Omental fat pad (tissue), 4 donors: ENCODE measurements at places on chromosomes 3 and 15.

DNA sequence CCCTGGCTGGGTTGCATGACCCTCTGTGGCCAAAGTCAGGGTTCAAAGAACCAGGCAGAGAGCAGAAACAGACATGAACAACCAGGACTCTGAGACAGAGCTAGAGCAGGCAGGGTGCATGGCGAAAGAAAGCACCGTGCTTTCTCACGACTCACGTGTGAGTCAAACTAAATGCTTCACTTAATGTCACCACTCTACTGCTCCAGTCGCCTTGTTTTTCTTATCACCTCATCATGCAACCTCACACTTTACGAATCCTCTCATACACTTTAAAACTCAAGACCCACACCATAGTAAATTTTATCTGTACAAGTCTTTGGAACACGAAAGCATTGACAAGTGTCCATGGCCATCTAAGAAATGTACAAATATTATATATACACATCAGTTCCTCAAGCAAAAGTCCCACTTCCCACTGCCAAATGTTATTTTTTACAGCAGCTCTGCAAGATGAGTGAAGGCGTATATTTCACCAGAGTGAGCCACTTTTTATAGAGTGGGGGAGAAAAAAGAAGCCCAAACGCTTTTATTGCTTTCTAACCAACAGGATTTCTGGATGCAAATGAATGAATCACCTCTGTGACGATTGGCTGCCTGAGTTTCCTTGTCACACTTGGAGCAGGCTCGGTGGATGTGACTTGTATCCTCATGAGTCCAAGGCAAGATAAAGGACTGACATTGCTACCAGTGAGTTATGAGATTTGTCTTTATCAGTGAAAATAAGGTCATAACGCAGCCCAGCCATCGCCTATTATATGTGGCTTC, 16.0 kb upstream of the MEGF11 start:
- no peak for DNase-seq

DNA sequence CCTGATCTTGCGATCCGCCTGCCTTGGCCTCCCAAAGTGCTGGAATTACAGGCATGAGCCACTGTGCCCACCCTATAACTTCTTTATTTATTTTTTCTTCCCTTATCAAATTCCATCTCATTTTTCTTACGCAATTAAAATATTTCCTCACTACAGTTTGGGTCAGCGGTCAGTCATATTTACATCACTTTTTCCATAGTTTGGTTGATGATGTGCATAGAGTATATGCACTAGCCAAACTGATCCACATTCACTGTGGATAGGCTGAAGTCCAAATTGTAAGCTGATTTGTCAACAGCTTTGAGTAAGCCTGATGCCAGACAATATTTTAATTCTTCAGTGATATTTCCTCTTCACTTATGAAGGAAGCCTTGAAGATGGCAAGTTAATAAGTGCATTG, 256.3 kb downstream of the TIGIT start:
- DNase-seq = no peak

GRCh38 chr3:157109267-157110141, 50.4 kb downstream of the CCNL1 start:
- DNase-seq = no peak

DNA sequence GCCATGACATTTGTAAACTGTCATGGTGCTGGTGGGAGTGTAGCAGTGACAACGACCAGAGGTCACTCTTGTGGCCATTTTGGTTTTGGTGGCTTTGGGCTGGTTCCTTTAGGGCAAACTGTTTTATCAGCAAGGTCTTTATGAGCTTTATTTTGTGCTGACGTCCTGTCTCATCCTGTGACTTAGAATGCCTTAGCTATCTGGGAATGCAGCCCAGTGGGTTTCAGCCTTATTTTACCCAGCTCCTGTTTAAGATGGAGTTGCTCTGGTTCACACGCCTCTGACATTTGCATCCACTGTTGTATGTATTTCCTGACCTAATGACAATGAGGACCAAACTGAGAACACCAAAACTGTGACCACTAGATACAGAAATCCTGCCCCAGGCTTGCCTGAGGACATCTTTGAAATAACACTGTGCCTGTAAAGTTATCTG, 37.6 kb downstream of the RAB8B start:
- no peak for DNase-seq

DNA sequence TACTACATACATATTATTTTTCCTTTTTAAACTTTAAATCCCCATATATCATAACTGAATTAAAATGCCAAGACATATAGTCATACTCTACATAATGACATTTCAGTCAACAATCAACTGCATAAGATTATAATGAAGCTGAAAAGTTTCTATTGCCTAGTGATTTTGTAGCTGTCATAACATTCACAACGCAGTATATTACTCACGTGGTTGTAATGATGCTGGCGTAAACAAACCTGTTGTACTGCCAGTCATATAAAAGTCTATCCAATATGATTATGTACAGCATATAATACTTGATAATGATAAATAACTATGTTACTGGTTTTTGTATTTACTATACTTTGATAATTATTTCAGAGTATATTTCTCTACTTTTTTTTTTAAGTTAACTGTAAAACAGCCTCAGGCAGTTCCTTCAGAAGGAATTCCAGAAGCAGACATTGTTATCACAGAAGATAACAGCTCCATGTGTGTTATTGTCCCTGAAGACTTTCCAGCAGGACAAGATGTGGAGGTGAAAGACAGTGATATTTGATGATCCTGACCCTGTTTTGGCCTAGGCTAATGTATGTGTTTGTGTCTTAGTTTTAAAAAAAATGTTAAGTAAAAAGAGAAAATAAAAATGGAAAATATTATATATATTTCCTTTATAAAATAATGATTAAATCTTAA, 443.4 kb upstream of the UBE2E2 start:
- no peak for DNase-seq

DNA sequence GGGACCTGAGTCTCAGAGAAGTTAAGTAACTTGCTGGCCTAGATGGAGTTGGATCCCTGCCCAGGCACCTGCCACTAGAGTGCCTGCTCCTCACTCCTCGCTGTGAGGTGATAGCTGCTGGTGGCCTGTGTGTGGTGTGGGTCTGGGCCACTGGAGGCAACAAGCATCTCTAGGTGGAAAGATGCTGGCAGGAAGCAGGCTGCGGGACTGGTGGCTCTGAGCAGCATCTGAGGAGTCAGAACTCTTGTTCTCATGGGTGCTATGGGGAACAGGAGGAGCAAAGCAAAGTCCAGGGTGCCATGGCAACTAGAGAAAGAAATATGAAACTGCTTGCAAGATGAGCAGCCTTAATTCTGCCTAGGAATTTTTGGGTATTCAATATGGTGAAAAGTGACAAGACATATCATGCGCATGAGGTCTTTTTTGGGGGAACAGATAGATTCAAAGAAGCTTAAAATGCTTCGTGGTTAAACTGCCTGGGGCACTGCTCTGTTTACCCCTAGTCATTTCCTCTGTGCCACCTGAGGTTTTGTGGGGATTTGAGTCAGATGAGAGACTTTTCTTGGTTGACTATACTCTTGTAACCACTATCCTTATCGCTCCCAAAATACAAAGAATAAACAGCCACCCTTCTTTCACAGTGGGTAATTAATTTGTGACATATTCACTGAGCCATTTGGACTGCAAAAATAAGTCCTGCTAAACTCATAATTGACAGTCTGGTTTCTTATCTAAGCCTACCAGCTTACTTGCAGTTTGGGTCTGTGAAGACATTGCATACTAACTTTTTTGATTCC, 50.3 kb downstream of the MED12L start:
- no peak for DNase-seq

GRCh38 chr15:64100958-64101357, 5.2 kb downstream of the SNX1 start:
- no peak for DNase-seq

DNA sequence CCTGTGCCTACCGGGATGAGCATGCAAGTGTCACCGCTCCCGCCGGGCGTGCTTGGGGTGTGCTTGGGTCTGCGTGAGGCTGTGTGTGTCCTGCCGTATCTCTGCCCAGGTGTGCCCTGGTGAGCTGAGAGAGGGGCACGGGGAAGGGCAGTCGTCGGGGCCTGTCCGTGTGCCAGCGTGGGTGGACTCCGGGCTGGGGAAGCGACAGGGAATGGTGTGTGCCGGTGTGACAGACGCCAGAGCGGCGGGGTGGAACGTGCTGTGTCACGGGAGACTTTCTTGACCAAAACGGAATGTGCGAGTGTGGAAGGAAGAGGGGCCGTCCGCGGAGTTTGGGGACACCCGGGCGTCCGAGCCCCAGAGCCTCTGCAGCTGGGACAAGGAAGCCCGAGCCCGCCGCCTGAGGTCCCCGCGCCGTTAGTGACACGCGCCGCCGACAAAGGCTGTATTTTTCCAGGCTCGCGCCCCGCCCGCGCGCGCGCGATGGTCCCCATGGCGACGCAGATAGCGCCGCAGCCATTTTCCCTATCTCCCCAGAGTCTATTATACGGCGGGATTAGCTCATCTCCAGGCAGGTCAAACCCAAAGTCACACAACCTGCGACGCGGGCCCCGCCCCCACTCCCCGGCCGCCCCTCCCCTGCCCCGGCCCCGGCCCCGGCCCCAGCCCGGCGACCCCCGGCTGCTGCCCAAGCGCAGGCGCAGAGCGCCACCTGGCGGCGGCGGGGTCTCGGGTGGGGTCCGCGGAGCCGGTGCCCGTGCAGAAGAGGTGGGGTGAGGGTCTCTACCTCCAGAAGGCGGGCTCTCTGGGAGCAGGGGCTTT, 4.5 kb upstream of the GATA2 start:
- no peak for DNase-seq

DNA sequence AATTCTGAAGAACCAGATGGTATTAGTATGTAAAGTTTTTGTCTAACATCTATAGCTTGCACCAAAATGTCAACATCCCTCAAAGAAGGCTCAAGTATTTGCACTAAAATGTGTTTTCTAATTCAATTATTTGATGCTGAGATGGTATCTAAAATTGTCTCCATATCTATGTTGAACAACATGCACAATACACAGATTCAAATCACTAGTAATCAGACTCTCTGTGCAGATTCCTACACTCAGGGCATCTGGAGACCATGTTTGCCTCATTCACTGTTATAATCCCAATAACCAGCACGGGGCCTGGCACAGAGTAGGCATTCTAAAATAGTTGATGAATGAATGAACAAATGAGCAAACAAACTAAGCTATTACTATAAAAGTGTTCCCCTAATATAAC, 2.6 kb downstream of the FILIP1L start:
- DNase-seq = no peak

- DNase-seq = no peak
Measured at GRCh38 chr3:131231710-131232389, 149.7 kb upstream of the NUDT16 start.

DNA sequence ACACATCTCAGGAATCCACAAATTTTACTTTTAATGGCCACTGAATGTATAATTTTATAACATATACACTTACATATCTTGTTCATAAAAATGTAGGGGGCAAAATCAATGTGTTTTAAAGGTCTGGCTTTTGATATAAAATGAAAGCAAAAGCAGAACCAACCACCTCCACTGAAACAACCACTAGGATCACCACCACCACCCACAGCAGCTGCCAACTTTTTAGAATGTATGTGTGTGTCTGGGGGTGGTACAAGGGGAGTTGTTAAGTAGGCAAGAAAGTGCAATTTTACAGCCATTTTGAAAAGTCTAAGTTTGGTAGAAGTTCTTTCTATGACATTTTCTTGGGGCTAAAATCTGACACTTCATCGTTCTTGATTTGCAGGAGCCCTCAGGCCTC, 44.0 kb downstream of the OTOL1 start:
- no peak for DNase-seq

DNA sequence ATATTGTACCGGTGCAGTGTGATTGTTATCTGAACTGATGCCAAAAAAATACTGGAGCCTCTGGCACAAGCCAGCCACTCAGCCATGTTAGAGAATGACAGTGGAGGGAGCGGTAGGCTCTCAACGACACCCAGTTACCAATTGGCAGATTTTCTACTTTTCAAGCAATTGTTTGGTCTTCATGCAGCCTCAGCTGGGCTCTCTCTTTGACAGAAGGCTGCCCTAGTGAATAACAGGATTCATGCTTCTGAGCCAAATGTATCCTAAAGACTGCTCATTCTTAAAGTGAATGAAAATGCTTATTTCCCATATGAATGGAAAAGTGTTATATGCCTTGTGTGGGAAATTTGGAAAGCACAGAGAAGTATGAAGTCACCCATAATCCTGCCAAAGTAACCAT, 261.2 kb upstream of the TRIM42 start:
- DNase-seq = no peak

GRCh38 chr3:141391298-141391990, 23.1 kb downstream of the ZBTB38 start:
- DNase-seq = no peak

- no peak for DNase-seq
Measured at GRCh38 chr15:25208735-25209134, 230.1 kb downstream of the UBE3A start.

DNA sequence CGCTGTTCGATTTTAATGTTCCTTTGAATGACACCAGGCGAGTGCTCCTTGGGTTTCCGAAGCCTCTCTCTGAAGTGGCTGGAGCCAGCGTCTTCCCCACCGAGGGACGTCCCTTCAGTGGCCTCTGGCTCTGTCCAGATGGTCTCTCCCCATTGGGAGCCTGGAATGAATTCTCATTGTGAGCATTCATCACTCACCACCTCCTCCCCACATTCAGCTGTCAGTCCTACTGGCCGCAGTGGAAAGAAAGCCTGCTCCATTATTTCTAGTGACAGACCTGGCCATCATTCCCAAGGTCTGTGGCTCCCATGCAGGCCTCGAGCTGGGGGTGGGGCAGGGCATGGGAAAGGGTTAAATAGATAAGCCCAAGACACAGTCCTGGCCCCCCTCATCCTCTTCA, 35.2 kb downstream of the ZNF710 start:
- no peak for DNase-seq

GRCh38 chr15:63503739-63504246, 600 bp upstream of the USP3 start:
- peak; percentile 45 for DNase-seq

DNA sequence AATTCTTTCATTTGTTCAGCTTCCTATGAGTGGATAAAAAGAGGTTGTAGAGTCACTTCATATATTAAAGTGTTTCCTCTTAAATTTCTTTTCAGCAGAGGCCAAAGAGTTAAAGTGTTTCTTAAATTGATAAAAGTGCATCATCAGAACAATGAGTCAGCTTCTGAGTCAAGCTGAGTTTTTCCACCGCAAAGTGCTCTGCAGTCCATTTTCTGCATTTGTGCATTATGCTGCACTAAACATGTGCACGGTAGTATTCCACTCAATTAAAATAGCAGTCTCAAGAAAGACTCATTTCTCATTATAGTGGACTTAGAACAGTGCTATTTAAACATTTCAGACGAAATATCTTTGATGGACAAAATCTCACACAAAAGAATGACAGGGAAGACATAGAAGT, 152.0 kb downstream of the ZBBX start:
- no peak for DNase-seq

DNA sequence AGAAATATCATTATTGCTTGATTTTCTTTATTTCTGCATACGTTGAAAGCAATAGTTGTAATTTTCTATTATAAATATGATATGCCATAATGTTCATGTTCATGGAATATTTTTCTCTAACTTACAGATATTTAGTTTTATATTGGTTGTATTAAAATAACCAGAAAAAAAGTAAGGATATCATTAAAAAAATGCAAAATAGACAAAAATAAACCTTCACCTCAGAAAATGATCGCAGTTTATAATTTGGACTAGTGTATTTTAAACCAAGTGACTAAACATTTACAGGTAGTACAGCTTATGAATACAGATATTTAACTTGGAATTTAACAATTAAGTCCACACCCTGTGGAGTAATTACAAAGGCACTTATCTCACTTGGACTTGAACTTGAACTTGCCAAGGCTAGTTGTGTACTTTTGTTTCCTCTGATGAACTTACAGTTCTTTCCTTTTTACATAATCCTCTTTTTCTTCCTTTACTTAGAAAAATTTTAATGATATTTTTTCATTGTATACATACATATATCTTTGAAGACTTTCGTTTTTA, 156.7 kb downstream of the CHL1 start:
- no peak for DNase-seq

- no peak for DNase-seq
Measured at GRCh38 chr15:43251185-43251870, 15.4 kb downstream of the TGM5 start.
